NCI-H2171 treated with DMSO at 0.1 percent for 48 hours (cell line): ENCODE measurements at places on chromosomes 2 and 18.

GRCh38 chr18:72539901-72540300, 4.2 kb downstream of the CBLN2 start:
- DNase-seq, result no peak

DNA sequence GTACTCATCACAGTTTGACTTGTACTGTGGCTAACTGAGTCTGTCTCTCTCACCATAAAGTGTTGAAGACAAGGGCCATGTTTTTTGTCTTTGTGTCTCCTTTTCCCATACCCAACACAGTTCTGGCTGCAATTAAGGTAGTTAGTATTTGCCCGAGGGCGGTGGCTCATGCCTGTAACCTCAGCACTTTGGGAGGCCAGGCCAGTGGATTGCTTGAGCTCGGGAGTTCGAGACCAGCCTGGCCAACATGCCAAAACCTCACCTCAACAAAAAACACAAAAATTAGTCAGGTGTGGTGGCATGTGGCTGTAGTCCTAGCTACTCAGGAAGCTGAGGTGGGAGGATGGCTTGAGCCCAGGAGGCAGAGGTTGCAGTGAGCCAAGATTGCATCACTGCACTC, 6.9 kb upstream of the KIF3C start:
- DNase-seq, result no peak

GRCh38 chr2:172169611-172170010, 66.9 kb upstream of the DLX2 start:
- no peak for DNase-seq

DNA sequence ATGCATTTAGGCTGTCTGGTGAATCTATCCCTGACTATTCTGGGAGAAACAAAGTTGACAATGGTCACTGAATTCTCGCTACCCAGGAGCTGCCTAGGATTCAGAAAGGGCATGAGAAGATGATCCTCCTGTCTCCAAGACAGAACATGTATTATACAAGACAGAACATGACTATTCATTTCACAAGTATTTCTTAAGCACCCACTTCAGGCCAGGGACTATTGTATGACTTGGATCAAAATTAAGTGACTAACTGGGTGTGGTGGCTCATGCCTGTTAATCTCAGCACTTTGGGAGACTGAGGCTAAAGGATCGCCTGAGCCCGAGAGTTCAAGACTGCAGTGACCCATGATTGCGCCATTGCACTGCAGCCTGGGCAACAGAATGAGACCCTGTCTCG, 235.8 kb upstream of the RAB12 start:
- DNase-seq, result no peak

DNA sequence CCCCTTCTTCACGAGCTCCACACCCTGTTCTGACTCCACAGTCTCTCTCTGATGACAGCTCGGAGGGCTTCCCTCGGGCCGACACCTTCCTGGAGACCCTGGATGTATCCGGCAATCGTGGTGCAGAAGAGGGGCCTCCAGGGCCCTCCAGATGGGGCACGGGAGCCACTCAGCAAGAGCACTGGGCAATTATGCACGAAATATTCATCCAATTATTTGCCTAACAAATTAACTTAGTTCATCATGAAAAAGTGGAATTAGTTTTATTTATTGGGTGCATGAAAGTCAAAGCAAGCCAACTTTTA, 277.3 kb upstream of the HDAC4 start:
- DNase-seq, result no peak

GRCh38 chr2:219000569-219000960, 7.3 kb upstream of the CRYBA2 start:
- peak; percentile 43 for DNase-seq

- no peak for DNase-seq
Observed at GRCh38 chr18:59267503-59268126, 5.6 kb downstream of the RAX start.

GRCh38 chr2:213069531-213069930, 81.9 kb downstream of the IKZF2 start:
- DNase-seq, result no peak

DNA sequence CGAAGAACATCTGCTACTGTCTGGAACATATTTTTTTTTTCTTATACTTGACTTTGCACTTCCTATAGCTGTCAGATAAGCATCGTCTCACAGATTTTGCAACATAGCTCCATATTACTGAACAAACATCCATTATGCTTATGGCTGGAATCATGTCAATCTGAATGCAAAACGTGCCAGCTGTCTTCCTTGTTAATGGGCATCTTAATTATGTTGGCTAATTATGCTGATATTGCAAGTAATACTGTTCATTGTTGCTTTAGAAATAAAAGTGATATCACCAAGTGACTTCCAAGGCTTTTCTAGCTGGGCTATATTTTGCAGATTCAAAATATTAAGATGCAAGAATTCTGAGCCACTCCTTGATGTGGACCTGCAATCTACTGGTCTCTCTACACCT, 176.8 kb downstream of the ARL4C start:
- peak; percentile 61 for DNase-seq

DNA sequence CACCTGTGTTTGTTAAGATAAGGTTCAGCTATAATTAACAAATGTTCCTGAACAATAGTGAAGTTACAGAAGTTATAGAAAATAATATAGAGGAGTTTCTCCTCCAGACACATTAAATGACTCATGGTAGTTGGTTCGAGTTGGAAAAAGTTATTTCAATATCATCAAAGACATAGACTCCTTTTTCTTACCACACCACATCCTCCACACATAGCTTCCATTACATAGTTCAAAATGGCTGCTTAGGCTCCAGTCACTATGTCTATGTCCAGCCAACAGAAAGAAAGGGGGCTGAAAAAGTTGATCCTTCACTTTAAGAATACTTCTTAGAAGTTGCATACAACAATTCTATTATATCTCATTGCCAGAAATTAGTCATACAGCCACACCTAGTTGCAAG, 50.7 kb downstream of the DYNAP start:
- DNase-seq, result no peak

DNA sequence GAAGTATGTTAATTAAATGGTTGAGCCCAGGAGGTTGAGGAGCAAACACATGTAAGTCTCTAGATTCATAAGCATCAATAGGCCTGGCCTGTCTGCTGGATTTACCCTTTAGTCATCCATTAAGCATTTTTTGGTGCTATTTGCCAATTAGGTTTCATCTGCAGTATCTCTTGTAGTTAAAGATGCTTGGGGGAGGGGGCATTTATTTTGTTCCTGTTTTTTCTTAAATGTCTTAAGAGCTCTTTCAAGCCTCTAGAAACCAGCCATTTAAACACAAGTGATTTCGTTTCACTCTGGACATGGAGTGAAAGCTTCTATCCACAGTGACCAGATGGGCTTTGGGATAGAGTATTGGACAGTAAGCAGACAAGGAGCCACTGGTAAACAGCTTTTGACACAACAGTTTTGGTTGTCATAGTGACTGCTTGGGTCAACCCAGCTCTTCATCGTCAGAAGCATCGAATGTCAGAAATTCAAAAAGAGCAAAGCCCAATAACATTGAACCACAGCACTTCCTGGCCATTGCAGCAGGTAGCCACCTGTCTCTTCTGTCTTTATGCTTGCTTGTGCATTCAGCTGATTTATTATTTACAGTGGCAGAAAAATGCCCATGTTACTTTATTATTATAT, 4.9 kb downstream of the QPCT start:
- peak; percentile 24 for DNase-seq

- no peak for DNase-seq
Observed at GRCh38 chr18:59460072-59460420, 101.0 kb upstream of the LMAN1 start.

DNA sequence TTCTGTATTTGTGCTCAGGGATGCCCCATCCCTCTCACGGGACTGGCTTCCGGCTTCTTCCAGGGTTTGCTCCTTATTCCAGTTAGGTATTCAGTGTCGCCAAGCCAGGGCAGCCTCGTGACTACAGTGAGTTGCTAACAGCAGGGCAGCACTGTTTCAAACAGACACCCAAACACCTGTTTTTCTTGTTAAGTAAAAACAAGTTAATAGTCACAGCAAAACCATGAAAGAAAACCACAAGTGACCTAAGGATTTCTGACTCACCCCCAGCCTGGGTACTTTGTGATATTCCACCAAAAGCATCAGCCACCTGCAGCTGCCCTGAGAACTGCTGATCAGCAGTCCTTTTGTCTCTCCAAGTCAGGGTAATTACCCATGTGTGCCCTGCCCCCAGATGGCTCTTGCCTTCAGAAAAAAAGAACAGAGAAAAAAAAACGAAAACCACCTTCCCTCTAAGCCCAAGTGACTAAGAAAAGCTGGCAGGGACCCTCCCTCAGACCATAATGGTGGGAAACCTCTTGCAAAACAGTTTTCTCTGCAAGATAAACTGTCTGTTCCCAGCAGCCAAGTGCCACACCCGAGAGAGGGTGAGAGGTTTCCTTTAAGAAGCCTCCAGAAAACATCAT, 178.2 kb downstream of the ANAPC1 start:
- peak; percentile 87 for DNase-seq

- no peak for DNase-seq
Observed at GRCh38 chr18:75586130-75586889, 158.8 kb upstream of the SMIM21 start.

DNA sequence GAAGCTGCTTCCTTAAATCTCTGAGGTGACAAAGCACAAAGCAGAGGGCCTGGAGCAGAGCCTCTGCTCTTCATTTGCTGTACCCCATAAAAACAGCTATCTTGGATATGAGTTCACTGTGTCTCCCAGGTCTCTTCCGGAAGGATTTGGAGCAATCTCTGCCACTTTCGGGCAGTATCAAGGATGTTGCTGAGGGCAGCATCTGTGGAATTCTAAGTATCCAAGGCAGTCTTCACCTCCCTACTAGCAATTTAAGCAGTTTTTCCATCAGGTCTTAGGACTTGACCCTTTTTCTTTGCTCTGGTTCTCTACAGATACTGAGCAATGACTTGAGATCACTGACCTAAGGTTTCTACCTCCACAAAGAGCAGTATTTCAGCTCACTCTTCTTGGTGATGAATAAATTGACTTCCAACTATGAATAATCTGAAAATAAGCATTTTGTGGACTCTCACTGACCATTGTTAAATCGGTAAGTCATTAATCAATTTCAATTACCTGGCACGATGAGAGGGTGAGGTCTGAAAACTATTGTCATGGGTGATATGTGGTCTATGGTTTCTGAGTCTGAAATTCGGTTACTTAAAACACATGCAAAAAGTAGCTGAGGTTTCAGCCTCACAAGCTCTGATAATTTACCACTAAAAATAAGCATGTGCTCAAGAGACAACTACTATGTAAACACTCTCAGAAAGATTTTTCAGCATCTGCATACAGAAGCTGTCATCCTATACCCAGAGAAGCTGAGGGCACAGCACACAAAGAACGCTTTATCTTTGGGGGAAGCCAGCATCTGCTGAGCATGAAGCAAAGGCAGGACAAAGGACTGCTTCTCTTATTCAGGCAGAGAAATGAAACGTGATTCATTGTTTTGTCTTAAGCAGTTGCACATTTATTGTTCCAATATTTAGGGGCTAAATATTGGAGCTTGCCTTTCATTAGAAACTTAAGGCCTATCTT, 32.1 kb upstream of the SPATS2L start:
- DNase-seq, result peak; percentile 47

DNA sequence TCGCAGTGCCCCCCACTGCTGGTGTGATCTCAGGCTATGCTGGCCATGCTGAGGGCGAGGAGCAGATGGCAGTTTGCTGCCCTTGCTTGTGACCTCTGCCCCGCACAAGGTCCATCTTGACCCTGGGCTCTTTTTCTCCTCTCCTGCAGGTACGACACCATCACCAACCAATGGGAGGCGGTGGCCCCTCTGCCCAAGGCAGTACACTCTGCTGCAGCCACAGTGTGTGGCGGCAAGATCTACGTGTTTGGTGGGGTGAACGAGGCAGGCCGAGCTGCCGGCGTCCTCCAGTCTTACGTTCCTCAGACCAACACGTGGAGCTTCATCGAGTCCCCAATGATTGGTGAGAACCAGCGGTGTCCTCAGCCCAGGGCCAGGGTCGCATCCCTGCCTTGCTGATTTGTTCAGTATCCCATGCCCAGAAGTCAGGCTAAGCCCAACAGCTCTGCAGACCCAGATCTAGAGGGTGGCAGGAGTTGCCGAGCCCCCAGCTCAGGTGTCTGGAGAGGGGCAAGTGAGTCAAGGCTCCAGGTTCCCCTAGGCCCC, 223.8 kb downstream of the ATAD2B start:
- DNase-seq, result no peak
